Fibroblast of skin of right quadriceps (primary cell): ENCODE measurements at places on chromosomes 2 and 18.

GRCh38 chr18:78407466-78407844 is 572.2 kb upstream of the SALL3 start:
- DNase-seq = no peak

- no peak for DNase-seq
Observed at GRCh38 chr18:68399721-68400120, 315.2 kb downstream of the TMX3 start.

DNA sequence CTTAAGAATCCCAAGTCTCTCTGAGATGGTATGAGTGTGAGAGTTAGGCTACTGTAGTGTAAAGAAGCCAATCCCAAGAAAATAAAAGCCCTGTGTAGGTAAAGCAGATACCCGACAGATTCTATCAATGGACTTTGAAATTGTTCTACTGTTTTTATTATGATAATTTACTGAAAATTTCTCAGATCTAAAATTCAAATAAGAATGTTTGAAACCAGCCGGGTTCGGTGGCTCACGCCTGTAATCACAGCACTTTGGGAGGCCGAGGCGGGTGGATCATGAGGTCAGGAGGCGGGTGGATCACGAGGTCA is 208.3 kb upstream of the SPRED2 start:
- DNase-seq = no peak

DNA sequence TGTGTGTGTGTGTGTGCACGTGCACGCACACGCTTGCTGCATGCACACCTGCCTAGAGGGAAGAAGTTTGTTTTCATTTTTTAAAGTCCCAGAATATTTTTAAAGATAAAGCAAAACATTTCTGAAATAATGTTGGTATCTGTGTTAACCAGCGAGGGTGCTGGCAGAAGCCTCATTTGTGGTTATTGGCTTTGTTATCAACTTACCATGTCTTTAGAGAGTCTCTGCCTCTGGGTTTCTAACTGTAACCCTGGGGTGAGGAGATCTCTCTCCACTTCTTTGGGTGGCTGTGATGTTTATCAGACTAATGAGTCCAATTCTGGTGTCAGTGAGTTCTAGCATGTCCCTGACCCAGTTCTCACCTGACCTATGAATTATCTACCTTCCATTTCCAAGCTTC is 927.6 kb upstream of the FANCL start:
- no peak for DNase-seq

DNA sequence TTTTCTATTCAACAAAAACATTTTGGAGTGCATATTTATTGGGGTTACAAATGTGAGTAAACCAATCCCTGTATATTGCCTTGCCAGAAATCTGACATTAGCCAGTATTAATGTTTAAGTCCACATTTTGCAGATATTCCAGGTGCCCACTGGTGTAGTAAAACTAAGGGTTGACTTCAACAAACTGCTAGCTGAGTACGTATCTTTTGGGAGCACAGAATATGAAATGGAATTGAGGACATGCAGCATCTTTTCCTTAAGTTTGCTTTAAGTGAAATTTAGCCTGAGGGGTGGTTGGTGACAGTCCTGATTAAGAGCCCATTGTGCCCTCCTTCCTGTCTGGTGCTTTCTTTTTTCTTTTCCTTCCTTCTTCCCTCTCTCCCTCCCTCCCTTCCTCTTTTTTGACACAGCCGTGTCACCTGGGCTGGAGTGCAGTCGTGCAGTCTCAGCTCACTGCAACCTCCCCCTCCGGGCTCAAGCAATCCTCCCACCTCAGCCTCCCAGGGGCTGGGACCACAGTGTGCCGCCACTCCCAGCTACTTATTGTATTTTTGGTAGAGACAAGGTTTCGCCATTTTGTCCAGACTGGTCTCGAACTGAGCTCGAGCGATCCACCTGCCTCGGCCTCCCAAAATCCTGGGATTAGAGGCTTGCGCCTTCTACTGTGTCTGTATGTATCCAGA is 1.6 kb downstream of the NUP35 start:
- no peak for DNase-seq

GRCh38 chr18:5413447-5413846 is 117.9 kb upstream of the ZBTB14 start:
- no peak for DNase-seq

- DNase-seq = no peak
Observed at GRCh38 chr2:30267161-30267975, 36.0 kb downstream of the LBH start.
